ENCODE measurements at places on chromosomes 1 and 21.
A peak's percentile ranks its signal among the peaks of the same experiment; 100 is the strongest.

- DNase-seq: no peak
Measured at GRCh38 chr1:20443703-20444586, 42.1 kb downstream of the CAMK2N1 start.

- peak; percentile 74 for DNase-seq
Measured at GRCh38 chr1:182599339-182599738, 4.8 kb downstream of the RGS16 start.

DNA sequence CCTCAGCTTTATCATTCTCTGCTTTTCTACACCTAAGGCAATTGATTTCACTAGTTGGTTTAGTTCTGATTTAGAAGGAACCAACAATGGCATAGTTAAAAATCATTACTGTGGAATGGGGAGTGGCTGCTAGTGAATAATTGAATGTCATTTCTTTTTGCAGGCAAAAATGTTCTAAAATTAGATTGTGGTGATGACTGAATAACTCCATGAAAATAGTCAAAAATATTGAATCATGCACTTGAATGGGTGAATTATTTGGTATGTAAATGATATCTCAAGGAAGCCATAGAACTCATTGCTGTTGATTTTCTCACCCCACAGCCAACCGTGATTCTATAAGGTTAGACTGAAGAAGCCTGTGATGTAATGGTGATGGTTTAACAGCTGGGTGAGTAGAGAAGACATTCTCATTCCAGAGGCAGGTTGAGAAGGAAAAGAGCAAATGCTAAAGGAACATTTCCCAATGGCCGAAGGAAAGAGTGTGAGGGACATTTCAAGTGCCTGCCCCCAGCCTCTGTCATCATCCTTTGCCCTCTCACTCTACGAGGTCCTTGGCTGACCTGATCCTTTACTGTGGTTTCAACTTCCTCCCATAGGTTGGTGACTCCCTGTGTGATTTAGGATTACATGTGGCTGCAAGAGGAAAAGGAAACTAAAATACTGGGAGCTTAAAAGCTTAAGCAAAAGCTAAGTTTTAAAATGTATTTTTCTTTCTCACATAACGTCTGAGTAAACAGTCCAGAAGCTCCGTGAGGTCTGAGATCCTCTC is 12.5 kb downstream of the OVAAL start:
- no peak for DNase-seq

DNA sequence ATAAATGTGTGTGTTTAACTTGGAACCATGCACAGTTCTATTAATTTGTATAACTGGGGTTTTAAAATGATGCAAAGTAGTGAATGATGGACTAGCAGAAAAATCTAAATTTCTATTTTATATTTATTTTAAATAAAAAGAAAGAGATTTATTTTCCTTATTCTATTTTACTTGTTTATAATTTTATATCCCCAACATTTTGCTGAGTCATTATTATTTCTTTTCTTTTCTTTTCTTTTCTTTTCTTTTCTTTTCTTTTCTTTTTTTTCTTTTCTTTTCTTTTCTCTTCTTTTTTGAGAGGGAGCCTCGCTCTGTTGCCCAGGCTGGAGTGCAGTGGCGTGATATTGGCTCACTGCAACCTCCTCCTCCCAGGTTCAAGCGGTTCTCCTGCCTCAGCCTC is 395.0 kb upstream of the NCAM2 start:
- no peak for DNase-seq

DNA sequence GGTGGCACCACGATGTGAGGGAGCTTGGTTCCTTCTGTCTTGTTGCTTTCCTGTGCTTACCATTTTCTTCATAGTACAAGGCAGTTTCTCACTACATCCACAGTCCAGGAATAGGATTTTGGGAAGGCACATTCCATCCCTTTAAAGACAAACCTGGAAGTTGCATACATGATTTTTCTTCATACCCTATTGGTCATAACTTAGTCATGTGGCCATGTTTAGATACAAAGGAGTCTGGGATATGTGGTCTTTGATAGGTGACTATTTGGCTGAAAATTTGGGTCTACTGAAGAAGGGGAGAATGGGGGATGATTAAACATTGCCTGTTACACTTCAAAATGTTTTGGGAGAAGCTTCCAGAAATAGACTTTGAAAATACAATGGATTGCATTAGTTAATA is 7.0 kb downstream of the DYRK1A start:
- no peak for DNase-seq

DNA sequence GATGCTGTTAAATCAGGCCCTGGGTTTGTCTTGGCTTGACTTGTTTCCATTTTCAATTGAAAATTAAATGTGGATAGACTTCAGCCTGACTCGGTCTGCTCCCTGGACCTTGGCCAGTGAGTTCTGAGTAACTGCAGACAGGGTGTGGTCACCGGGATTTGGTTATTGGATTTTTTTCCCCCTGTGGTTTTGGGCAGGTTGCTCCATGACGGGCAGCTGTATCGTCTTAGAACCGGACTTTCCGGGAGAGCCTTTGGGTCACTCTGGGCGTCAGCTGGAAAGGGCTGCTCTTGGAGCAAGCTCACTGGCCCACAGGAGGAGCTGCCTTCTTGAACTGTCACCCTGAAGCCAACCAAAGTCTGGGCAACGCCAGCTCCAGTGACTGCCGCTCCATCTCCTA is 75.0 kb downstream of the CLIC6 start:
- DNase-seq: no peak

DNA sequence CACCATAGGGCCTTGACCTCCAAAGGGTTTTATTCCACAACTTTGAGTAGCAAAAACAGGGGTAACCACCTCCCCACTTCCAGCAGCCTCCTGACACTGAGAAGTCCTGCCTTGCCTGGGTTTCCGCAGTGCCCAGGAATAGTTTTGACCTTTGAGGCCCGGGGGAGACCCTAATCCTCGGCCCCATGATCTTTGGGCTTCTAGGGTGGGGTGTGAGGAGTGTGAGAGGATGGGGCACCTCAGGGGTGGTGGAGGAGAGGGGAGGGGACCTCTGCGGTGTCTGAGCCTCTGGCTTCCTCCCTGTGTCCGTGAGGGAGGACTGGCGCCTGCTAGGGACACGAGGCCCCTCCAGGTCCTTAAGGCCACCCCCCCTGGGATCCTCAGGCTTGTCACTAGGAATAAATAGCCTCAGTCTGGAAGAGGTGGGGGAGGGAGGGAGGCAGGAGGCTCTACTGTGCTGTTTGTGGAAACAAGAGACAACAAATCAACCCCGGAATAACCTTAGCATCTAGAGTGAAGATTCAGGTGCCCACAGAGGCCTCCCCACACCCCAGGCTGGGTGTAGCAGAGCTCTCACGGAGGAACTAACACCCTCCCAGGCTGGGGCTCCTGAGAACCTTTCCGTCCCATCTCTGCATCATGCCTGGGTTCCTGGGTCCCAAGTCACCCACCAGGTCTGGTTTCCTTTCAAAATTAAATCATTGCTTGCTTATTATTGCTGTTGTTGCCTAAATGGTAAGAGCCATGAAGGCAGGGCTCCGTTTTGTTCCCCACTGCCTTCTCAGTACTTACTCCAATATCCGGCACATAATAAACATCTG is 904 bp upstream of the FHL3 start:
- no peak for DNase-seq

- DNase-seq: no peak
Measured at GRCh38 chr21:45241357-45241756, 46.3 kb downstream of the POFUT2 start.

- DNase-seq: no peak
Measured at GRCh38 chr1:186519982-186520381, 59.1 kb upstream of the PDC start.

DNA sequence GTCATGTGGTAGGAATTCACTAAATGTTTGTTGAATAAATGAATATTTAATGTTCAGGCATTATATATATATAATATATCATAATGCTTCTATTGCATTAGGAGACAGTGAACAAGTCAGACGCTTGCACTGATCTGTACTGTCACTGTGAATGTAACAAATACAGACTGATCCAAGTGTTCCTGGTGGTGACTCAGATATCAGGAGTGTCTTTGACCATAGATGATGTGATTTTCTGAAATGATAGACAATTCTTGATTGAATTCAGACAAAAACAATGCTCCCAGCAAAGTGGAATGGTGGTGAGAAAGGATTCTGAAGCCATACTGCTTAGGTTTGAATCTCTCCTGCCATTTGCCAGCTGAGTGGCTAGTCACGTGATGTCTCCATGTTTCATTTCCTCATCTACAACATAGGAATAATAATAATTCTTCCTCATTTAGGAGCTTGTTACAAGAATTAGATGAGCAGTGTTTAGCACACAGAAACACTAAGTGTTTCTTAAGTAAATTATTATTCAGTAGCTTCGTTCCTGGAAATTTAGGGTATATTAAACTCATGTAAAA is 71.0 kb downstream of the OLFML2B start:
- DNase-seq: no peak

DNA sequence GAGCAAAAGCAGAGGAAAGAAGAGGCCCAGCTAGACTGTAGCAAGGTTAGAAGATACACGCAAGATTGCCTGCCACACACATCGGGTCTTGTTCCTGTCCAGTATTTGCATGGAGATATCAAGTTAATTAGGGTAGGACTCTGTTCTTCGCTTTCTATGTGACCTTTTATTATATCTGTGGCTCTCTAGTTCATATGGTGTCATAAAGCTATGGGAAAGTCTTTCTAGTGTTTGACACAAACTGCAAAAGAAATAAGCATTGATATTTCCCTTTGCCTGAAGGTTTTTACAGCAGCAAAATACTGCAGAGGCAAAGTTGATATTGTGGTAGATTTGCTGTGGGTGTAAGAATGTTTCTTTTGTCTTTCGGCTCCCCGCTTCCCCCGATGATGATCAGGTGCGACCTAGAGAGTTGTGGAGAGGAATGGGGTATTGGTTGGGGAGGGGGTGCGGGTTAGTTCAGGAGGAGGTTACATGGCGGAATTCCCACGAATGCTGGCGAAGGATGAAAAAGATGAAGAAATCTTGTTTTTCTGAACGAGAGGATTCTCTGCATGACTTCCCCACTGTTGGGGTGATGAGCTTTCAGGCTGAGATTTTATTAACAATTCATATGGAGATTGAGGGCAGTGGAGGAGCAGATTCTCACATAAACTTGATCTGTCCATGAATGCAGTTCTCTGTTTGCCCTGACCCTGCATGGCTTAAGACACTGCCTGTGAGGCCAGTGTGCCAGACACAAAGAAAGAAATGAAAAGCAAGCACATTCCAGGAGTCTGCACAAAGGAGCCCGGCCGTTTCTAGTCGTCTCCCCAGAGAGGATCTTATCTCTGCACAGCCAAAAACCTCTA is 550.2 kb downstream of the USP25 start:
- DNase-seq: no peak

GRCh38 chr1:240719953-240720700 is 108.2 kb upstream of the GREM2 start:
- DNase-seq: no peak

DNA sequence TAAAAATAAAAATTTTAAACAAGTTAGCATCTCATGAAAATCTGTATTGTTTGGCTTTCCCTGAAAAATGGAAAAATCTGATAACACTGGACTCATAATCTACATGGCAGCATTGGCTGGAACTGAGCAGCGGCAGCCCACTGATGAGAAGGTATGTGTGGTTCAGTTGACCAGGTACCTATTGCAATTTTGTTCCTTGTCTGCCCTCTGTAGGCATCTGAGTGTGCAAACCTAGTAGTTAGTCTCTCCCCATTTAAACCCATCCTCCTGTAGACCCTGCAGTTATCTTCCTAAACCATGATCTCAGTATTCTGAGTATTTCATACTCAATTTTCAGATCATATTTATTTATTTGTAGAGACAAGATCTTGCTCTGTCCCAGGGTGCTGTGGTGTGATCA is 59.4 kb upstream of the SERBP1 start:
- DNase-seq: no peak

DNA sequence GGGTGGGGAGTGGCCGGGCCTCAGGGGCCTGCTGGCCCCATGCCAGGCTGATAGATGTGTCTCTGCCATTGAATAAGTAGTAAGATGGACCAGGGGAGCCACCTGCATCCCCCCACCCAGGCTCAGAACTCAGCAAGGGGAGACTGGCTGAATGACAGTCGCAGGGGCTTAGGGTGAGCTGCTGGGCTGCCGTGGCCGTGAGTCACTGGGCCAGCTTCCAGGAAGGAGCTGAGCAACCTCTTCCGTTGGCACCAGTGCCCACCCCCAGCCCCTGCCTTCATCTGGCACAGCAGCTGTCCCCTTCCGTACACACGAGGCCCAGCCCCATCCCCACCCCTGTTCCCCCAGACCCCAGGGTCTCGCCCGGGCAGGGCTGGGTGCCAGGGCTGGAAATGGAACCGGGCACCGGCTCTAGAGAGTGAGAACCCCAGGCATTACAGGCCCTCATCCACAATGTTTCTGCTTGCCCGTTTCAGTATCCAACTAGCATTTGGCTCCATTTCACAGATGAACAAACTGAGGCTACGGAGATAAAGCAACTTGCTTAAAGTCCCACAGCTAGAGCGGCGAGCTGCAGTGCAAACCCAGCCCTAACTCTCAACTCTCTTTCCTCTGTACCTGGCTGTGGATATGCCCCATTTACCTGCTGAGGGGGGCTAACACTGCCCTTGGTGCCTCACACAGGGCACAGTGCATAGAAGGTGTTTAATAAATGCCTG is 10.2 kb downstream of the WNT4 start:
- no peak for DNase-seq

DNA sequence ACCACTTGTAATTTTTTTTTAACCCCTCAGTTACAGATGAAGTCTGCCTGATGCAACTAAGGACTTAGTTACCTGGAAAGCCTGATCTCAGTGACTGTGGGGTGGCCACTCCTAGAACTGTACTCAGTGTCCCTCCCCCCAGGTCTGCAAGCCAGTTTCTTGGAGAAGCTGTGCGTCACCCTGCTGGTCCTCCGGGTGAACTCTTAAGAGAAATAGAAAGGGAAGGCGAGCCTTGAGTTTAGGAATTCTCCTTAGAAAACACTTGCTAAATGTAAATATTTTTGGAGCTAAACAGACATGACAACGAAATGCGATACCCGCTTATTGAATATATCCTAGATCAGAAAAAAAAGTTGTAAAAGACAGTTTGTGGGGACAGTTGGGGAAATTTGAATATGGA is 730 bp downstream of the SLC16A4 start:
- DNase-seq: no peak

GRCh38 chr1:11448373-11449099 is 30.4 kb upstream of the DISP3 start:
- DNase-seq: no peak

GRCh38 chr1:50637460-50637859 is 214.2 kb upstream of the DMRTA2 start:
- DNase-seq: no peak
